CD4-positive, alpha-beta T cell treated with Interleukin-2 at 100 ng/mL for 4 hours (primary cell): ENCODE measurements at places on chromosomes 13 and 19.

- DNase-seq, result no peak
These were observed 16.2 kb downstream of the ARGLU1 start for GRCh38 chr13:106551751-106552150.

DNA sequence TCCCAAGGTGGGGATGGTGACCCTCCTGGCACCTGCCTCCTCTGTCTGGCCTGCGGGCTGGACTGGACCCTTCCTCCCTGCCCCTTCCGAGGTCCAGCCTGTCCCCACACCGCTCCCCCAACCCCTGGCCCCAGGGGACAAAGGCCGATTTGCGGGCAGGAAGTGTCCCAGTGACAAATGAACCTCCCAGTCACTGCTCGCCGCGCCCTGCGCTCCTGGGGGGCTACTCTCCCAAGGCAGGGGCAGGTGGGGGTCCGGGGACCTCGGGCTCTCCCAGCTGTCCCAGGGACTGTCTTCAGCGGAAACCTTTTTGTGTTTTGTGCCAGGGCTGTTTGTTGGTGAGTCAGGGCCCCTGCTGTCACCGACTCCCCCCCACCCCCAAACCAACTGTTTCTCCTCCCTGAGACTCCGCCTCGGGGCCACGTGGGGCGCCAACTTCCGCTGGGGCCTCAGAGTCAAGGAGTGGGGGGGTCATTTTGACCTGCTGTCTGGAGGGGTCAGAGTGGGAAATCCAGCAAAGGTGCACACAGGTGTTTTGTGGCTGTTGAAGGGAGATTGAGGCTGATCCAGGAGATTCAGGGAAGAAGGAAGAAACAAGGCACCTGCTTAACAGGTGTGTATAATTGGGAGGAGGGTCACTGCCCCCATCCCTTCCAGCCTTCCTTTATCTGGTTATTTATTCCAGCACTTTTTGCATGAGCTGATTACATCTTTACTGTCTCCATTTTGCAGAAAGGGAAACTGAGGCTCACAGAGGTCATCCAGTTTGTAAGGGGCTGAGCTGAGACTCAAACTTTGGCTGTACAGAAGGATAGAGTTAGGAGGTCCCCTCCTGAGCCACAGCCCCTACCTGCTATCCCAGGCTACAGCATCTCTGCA lies 831 bp downstream of the PGPEP1 start:
- DNase-seq, result peak; percentile 72

GRCh38 chr13:103694033-103694432 lies 627.8 kb upstream of the SLC10A2 start:
- DNase-seq, result no peak

DNA sequence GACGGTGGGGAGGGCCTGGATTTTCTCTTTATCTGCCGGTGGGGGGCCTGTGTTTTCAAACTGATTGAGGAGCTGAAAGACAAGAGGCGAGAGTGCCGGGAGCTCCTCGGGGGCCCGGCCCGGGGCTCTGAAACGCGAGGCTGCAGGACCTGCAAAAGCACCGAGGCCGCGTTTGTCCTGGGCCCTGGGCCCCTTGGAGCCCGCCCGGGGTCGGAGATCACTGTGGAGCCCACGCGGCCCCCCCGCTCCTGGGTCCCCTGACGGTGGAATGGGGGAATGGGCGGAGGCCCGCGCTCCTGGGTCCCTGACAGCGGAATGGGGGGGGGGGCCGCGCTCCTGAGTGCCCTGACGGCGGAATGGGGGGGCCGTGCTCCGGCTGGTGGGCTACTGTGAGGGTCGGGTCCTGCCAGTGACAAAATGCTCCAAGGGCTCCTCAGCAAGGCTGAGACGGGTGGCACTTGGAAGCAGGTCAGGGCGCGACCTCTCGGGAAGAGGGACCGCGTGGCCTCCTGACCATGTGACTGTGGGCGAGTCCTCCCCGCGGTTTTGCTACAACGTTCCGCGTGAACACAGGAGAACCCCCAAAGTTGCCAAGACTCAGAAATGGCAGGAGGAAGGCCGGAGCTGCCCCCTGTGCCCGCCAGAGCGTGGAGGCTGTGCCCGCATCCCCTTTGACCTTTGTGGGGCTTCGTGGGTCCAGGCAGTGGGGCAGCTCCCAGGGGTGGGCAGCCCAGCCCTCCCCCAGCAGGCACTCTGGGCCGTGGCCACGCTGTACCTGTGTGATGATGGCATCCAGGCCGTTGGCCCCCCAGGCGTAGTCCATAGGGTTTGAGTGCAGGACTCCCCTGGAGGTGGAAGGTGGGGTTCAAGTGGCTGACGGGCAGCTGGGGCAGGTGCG lies 9.5 kb downstream of the FGF22 start:
- no peak for DNase-seq

- DNase-seq, result no peak
These were observed 8.0 kb upstream of the SAE1 start for GRCh38 chr19:47122359-47123335.

GRCh38 chr13:22062478-22063205 lies 391.8 kb downstream of the FGF9 start:
- peak; percentile 23 for DNase-seq

DNA sequence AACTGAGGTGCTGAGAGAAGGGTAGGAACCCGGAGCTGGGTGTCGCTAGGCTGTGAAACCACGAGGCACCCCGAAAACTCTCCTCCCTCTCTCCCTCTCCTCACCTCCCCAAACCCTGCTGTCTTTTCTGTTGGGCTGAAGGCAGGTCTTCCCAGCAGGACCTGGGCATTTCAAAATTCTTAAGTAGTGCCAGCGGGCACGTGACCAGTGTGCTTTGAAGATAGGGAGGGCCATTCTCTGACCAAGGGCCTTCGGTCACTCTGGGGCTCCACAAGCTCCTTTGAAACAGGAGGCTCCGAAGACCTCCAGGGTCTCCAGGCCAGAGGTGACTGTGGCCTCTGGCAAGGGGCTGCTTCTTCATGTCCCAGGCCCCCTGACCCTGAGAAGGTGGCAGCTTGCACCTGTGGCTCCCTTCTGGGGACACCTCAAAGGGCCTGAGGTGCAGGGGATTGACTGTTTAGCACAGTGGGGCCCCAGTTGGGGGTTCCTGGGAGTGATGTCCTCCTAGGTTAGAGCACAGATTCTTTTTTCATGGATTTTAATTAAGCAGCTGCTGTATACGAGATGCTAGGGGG lies 48.3 kb downstream of the DNM2 start:
- DNase-seq, result no peak

- no peak for DNase-seq
These were observed 9.7 kb downstream of the SMIM24 start for GRCh38 chr19:3470500-3471128.

GRCh38 chr19:8575467-8575997 lies 1.7 kb downstream of the MYO1F start:
- peak; percentile 79 for DNase-seq

- peak; percentile 57 for DNase-seq
These were observed 8.3 kb upstream of the SYCN start for GRCh38 chr19:39212375-39212742.

- DNase-seq, result peak; percentile 39
These were observed 34.4 kb downstream of the CCDC70 start for GRCh38 chr13:51895906-51896888.

DNA sequence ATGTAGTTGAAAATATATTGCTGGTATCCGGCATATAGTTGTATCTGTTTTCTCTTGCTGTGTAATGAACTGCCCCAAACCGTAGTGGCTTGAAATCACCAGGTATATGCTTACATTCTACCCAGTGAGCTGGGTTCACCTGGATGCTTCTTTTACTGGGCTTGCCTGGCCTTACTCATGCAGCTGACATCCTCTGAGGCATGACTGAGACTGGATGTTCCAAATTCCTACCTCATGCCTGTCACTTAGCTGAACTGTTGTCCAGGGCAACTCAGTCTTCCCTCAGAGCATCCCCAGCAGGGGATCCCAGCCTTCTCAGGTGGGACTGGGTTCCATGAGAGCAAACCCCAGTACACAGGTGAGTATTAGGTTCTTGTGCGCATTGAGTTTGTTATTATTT lies 66.8 kb downstream of the IFT88 start:
- DNase-seq, result no peak

GRCh38 chr19:35445826-35446593 lies 2.0 kb upstream of the FFAR2 start:
- DNase-seq, result peak; percentile 32

- DNase-seq, result peak; percentile 76
These were observed 4.7 kb upstream of the PRMT1 start for GRCh38 chr19:49672131-49672919.
